ENCODE measurements at places on chromosomes 12 and 14. TPM values are rescaled to one million over a fixed set of nuclear protein-coding genes. Genes with fewer than 3 reads are reported as not detected.

Gene PIWIL1
- not detected for total RNA-seq

DNA sequence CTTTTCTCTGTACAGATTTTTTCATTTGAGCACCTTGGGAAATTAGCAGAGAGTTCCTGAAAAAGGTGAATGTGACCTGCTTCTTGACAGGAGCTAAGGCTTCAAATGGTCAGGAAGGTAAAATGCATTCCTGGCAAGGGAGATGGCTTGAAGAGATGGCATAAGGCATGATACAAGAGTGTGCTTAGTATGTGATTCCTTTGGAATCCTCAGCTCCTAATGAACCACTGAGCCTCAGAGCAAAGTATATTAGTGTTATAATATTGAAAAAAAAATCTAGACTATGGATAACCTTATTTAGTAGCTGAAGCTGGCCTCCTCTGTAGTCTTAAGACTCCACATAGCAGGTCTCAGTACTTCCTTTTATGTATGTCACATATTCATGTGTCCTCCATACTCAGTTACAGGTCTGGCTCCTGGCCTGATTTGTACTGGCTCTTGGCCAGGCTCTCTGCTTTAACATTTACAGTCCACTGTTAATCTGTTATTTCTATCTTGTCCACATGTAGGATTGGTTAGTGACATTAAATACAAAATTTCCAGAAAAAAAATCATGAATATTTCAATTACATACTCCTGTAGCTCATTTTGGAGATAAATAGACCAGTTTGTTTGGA is 17.9 kb downstream of the TOGARAM1 start:
- no peak for DNase-seq

Gene KRT83
- total RNA-seq, result not detected

GRCh38 chr12:3092764-3093163 is 15.6 kb downstream of the TSPAN9 start:
- no peak for DNase-seq

GRCh38 chr12:100717733-100718067 is 76.9 kb upstream of the ANO4 start:
- no peak for DNase-seq

Gene KRT2
- not detected for total RNA-seq

Gene NXPH4
- total RNA-seq, result not detected

- DNase-seq, result no peak
Measured at GRCh38 chr12:122753319-122753650, 661 bp downstream of the DENR start.

Gene TRIM9
- total RNA-seq, result not detected

DNA sequence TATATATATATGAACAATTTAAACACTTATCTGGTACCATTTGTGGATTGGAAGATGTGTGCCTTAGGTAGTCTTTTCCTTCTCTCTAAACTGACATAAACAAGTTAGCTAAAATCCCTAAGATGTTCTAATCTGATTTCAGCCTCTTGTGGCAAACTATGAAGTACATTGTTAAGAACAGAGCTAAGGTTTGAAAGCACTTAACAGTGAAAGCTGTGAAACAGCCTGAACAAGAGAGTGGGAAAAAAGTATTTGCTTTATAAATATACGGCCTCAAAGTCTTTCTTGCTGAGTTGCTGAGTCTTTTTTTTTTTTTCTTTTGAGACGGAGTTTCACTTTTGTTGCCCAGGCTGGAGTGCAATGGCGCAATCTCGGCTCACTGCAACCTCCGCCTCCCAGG is 53.7 kb upstream of the PELI2 start:
- no peak for DNase-seq

GRCh38 chr14:59772233-59772632 is 98.3 kb downstream of the RTN1 start:
- no peak for DNase-seq

GRCh38 chr12:57093415-57094207 is 4.7 kb downstream of the NAB2 start:
- DNase-seq, result no peak

DNA sequence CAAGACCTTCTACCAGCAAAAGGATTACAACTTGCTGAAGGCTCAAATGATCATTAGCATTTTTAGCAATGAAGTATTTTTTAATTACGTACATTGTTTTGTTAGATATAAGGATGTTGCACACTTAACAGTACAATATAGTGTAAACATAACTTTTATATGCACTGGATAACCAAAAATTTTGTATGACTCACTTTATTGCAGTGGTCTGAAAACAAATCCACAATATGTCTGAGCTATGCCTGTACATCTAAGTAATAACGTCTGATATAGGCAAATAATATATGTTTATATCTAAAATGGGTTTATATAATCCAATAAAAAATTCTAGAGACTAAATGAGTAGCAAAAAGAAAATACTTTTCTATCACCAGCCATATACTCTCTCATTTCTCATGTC is 10.6 kb downstream of the ANKS1B start:
- no peak for DNase-seq

GRCh38 chr14:60266021-60266937 is 17.3 kb downstream of the PPM1A start:
- peak; percentile 27 for DNase-seq
